ENCODE measurements at places on chromosomes 7 and 10.

GRCh38 chr10:74738542-74738941 lies 87.9 kb upstream of the KAT6B start:
- no peak for DNase-seq

DNA sequence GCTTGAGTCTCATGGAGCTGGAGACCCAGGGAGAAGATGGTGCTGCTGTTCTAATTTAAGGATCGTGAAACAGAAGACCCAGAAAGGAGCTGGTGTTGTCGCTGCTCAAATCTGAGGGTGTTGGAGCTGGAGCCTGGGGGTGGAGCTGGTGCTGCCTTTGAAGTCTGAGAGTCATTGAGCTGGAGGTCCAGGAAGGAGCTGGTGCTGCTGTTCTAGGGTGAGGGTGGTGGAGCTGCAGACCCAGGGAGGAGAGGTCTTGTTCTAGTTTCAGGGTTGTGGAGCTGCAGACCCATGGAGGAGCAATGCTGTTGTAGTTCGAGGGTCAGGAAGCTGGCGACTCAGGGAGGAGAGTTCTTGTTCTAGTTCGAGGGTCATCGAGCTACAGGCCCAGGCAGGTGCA lies 84.1 kb upstream of the ZNF479 start:
- DNase-seq: no peak

DNA sequence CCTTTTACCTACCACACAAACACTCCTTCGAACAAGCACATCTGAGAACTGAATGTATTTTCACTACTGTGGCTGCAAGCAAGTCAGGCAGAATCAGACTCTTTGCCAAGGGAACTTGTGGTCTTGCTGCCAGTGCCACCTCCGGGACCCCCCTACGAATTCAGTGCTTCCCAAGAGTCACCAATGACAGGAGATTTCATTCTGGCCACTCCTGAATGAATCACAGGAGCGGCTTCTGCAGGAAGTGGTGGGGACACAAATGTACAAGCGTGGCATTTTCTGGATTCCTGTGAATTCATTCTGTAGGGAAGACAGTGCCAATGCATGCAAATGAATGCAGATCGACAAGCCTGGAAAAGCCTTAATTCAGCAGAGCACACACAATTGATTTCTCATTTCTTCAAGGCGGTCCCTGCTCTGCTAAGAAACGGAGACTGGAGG lies 161.2 kb downstream of the CAMK1D start:
- no peak for DNase-seq

GRCh38 chr10:83289373-83289772 lies 849.9 kb upstream of the GHITM start:
- DNase-seq: no peak

DNA sequence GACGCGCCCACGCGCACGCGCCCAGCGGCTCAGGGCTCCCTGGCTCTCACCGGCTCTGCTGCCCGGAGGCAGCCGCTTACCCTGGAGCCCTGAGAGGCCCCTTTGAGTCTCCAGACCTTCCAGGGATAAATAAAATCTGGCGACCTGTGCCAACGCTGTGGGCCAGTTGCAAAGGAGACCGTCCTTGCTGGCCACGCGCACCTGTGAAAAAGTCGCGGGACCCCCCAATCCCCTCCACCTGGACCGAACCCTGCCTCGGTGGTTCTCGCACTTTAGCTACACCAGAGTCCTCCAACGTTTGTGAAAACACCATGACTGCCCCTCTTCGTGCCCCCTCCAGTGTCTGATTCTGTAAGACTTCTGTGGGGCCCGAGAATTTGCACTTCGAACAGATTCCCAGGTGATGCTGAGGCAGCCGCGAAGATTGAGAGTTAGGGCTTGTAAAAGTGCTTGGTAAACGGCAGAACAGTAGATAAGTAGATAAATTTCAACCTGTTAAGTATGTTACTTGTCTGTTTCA lies 102.4 kb upstream of the SVIL start:
- DNase-seq: no peak

DNA sequence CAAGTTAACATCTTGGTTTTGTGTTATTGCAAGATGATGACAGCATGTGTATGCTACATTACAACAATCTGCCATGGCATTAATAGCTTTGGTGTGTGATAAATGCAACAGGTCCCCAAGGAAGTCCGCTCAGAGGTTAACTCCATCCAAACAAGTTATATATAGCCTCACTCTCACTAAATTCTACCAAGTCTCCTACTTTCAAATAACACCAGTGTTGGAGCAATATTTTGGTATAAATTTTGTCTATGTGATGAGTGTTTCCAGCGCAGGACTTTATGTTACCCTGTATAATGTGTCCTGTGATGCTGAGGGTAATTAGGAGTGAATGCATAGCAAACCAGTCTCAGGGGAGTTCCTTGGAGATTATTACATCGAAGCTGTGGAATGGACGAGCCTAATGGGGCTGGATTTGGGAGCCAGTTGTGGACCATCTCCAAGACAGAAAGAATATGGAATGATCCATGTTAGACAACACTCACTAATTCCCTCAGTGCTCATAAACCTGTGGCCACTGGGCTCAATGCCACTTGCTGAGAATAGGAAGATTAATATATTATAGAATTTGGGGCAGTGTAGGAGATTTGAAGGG lies 127.6 kb upstream of the CXCL12 start:
- no peak for DNase-seq

DNA sequence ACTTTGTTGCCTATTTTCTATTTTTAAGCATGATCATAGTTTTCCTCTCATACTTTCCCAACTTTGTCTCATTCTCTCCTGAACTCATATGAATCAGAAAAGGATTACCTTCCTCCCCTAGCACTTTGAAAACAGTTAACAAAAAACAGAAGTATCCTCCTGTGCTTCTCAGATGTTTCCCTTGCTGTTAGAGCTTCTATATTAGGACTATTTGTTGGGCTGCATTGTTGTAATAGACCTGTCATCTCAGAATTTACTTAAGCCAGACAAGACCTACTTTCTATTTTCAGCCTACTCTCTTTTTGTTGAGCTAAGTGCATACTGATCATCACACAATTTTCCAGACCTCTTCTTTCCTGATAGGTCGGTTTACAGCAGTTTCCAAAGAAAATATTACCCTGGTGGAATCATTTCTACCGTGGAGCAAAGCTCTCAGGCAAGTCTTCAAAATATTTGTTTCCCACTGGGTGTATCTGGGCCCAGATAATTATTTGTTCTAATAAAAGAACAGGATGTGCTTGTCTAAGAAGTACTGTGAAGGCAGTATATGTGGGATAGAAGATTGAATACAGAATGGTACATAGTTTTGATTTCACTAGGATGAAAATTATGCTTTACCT lies 411.9 kb upstream of the KLF6 start:
- DNase-seq: no peak

- DNase-seq: no peak
Measured at GRCh38 chr7:103657474-103657894, 211.5 kb upstream of the SLC26A5 start.

- peak; percentile 14 for DNase-seq
Measured at GRCh38 chr7:50450590-50451032, 461 bp upstream of the FIGNL1 start.

All from stimulated activated CD8-positive, alpha-beta memory T cell treated with anti-CD3 and anti-CD28 coated beads, Interleukin-7, amount 100 ng/mL, for 24 hours (primary cell).